K562 (cell line): ENCODE measurements at places on chromosomes 11 and 22. TPM values are rescaled to one million over a fixed set of nuclear protein-coding genes. Genes with fewer than 3 reads are reported as not detected.

- DNase-seq, result no peak
Observed at GRCh38 chr22:30627471-30627870, 8.1 kb upstream of the SLC35E4 start.

JAML gene
- total RNA-seq, result 0.22 and 0.47 TPM in 2 replicates

RBFOX2 gene
- 19.5 and 20.8 TPM in 2 replicates for total RNA-seq

SLC37A2 gene
- 0.58 and 0.71 TPM in 2 replicates for total RNA-seq

RAB39A gene
- not detected in 2 replicates for total RNA-seq
